ENCODE measurements at places on chromosomes 3 and 15. TPM values are rescaled to one million over a fixed set of nuclear protein-coding genes. Genes with fewer than 3 reads are reported as not detected.

HDDC3 gene
- total RNA-seq, result 12.9 TPM

SEMA3B gene
- 9.7 TPM for total RNA-seq

C2CD4B gene
- total RNA-seq, result not detected

LARP6 gene
- total RNA-seq, result 68.1 TPM

ROPN1 gene
- total RNA-seq, result not detected

COLQ gene
- 1.8 TPM for total RNA-seq

MFGE8 gene
- 217 TPM for total RNA-seq
